ENCODE measurements at places on chromosomes 11 and 22.

DNA sequence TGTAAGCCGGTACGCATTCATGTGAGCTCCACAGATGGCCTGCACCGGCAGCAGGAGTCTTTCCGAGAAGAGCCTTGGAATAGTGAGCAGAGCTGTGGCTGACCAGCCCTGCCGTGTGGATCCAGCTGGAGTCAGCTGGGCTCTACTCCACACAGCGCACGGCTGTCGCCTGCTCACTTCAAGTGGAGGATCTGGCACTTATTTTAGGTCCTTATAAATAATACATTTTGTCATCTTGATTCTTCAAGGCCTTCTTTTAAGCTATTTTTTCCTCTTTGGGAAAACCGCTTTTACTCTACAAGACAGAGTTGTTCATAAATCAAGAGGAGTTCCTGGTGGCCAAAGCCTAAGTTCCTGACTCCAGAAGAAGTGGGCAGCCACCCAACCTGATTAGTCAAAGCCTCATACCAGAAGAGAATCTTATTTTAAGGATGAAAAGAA lies 93.8 kb downstream of the KCNC1 start:
- no peak for DNase-seq

DNA sequence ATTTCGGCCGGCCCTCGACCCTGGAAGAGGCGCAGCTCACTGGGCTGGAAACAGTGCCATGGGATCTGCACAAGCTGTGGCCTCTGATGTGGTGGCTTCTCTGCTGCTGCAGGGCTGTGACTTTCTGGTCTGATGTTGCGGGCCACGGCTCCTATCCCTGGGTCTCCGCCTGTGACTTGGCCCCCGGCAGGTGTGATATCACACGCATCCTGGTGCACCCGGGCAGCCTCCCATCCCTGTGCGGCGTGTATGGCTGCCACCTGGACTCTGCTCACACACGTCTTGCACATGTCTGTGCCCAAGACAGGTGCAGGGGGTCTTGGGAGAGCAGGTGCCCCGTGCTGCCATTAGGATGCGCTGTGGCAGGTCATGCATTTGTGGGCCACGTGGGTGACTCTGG lies 31.1 kb downstream of the GRAMD4 start:
- DNase-seq = no peak

DNA sequence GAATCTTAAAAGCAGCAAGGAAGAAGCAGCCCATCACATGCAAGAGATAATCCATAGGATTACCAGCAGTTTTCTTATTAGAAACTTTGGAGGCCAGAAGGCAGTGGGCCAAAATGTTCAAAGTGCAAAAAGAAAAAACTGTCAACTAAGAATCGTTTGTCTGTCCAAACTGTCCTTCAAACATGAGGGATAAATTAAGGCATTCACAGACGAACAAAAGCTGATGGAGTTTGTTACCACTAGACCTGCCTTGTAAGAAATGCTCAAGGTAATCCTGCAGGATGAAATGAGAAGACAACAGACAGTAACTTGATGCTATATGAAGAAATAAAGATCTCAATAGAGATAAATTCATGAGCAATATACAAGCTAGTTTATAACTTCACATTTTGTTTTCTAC lies 150.4 kb downstream of the WNT7B start:
- DNase-seq = no peak

DNA sequence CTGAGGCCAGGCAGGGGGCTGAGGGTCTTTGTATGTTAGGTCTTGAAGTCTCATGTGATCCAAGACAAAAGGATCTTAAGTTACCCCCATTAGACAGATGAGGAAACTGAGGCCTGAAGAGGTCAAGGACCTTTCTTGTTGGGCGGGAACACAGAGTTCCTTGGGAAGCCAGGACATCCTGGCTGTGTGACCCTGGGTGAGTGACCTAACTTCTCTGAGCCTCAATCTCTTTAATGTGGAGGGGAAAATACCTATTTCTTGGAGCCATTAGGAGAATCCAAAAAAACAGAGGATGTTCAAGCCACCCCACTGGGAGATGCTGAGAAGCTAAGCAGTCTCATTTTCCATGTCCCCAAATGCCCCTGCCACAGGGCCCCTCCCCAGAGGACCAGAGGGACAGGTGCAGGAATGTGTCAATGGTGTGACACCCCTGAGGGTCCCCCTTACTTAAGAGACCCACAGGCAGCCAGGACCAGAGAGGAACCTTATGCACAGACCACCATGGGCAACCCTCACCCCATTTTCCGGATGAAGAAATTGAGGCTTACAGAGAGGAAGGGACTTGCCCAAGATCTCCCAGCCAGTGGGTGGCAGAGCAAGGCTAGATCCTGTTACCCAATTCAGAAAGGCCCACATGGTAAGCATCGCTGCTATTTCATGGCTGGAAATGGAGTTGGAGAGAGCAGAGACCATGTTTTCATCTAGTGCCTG lies 8.0 kb downstream of the RAC2 start:
- no peak for DNase-seq

GRCh38 chr11:79285756-79286155 lies 155.1 kb downstream of the TENM4 start:
- no peak for DNase-seq

- no peak for DNase-seq
Observed at GRCh38 chr11:19935507-19935906, 222.9 kb downstream of the NAV2 start.

GRCh38 chr22:37053310-37054055 lies 1.9 kb downstream of the KCTD17 start:
- no peak for DNase-seq
